ENCODE measurements at places on chromosomes 2 and 18.
A peak's percentile ranks its signal among the peaks of the same experiment; 100 is the strongest.

DNA sequence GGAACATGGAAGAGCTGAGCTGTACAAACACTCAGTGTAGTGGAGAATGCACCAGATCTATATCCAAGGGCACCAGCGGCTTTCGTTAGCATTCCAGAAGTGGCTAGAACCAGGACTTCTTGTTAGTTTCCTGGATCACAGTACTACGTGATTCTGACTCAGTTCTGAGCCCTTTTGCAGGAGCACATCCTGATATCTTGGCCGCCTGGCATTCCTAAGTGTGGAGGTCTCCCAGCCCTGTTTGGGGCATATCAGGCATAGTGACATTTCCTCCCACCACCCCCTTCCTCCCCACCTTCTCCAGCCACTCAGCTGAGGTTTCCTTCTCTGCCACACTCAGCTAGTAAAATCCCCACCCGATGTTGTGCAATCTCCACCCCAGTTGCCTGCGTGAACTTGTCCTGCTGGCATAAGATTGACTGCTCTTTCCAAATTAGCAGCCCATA, 63.4 kb downstream of the BMP10 start:
- DNase-seq = no peak

- DNase-seq = peak; percentile 78
Measured at GRCh38 chr2:109062859-109063700, 65.9 kb upstream of the SH3RF3 start.

GRCh38 chr2:223247136-223247535, 195.1 kb downstream of the KCNE4 start:
- DNase-seq = no peak

GRCh38 chr2:236527159-236527630, 42.4 kb upstream of the ACKR3 start:
- DNase-seq = no peak

DNA sequence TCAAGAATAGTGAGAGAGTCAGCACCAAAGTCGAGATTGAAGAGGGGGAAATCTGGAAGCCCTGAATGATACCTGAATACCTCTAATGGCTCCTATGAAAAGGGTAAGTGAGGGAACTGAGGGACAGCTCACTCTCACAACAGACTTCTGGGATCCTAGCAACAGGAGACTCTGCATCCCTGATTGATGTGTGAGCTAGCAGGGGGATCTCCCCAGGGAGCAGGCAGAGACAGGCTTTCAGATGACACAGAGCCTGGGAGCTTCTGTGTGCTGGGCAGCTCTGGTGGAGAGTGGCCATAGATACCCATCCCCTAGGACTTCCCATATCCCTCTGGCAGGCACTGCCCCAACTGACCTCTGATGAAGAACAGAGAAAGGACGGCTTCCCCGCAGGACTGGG, 206.2 kb downstream of the EXOC6B start:
- DNase-seq = peak; percentile 10

DNA sequence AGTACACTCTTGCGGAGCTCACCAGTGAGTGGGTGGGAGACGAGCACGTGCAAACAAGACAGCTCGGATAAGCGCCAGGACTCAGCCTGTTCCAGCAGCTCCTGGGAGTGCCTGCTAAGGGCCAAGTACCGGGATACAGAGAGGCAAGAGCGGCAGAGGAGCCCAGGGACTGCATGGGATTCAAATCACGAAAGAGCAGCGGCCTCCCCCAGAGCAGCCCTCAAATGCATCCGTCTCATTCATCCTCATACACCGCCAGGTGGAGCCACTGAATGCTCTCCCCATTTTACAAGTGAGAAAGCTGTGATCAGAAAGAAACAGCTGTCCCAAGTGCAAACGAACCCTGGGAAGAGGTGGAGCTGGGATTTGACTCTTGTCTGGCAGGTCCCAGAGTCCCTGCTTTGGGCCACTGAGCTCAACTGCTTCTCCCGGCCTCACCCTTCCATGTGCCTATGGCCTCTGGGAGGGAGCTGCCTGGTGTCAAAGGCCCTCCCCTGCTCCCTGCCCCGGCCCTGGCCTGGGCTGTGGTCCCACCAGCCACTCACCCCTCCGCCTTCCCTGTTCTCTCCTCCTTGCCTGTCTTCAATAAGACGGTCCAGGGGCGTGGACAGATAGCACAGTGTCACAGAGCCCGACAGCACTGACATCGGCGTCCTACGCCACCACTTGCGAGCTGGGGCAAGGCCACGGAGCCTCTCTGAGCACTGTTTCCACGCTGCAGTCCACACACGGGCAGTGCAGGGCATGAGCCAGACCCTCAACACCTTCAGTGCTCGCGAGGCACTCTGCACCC, 72.8 kb upstream of the TAF1B start:
- DNase-seq = peak; percentile 22

- no peak for DNase-seq
Measured at GRCh38 chr2:239538357-239539052, 137.7 kb upstream of the HDAC4 start.

- no peak for DNase-seq
Measured at GRCh38 chr18:10475654-10476291, 21.3 kb downstream of the APCDD1 start.
